Thoracic aorta (tissue), 2 donors: ENCODE measurements at places on chromosomes 1 and 21.

DNA sequence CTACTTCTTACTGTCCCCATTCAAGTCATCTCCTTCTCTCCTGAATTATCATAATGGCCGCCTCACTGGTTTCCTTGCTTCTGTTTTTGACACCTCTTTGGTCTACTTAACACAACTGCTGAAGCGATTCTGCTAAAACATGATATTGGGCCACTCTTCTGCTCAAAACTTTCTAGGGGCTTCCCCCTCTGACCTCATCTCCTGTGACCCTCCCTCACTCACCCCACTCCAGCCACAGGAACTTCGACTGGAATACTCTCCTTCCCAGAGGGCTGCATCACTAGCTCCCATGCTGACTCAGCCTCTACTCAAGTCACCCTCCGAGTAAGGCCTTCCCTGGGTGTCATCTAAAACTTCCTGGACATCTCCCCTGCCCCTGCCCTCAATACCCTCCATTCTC is 35.7 kb downstream of the NRIP1 start:
- no peak for DNase-seq

- DNase-seq, result no peak
Observed at GRCh38 chr1:222927031-222927430, 112.2 kb downstream of the DISP1 start.

DNA sequence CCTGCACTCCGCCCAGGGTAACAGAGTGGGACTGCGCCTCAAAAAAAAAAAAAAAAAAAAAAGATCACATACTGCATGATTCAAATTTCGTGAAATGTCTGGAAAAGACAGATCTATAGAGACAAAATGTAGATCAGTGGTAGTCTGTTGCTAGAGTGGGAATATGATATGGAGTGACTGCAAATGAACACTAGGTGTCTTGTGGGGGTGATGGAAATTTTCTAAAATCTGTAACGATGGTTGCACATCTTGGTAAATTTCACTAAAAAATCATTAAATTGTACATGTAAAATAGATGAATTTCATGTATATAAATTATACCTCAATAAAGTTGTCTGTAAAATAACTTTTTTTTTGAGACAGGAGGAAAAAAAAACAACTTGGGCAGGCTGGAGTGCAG is 5.5 kb downstream of the AIDA start:
- DNase-seq, result no peak

DNA sequence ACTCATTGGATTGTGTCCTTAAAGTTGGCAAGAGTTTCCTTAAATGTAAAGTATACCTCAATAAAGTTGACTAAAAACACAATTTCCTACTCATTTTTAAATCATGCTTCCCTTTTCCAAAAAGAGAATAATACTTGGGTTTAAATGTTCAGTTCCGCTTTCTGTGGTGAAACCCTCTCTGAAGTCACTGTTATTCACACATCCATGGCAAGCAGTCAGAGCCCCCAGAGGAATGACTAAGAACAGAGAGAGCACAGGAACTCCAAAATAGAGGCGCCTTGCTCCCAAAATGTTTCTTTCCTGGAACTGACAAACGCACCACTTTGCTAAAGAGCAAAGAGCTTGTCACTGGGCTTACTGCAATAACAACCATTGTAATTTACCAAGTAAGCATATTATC is 142.5 kb downstream of the TIAM1 start:
- peak; percentile 29 for DNase-seq

- DNase-seq, result no peak
Observed at GRCh38 chr1:52551507-52552235, 1.2 kb downstream of the TUT4 start.

- no peak for DNase-seq
Observed at GRCh38 chr1:178126261-178126660, 32.4 kb downstream of the RASAL2 start.

DNA sequence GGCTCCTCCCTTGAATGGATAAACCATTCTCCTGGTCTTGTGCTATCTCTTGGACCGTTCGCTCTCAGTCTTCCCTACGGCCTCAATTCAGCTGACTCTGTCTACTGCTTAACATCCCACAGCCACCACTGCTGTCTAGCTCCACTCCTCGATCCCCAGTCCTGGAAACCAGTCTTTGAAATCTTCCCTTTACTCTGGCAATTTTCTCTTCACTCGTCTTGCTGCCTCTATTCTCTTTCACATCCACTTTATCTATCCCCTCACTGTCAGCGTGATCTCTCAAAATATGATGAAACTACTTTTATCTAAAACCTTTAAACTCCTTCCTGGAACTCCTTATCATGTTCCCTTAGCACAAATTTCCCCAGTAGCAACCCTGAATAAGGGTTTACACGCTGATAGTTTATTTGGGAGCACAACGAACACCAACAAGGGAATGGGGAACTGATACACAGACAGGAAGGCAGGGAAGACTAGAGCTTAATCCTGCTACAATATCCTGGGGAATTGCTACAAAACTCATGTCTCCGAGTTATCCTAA is 131.6 kb upstream of the SAMSN1 start:
- DNase-seq, result no peak

GRCh38 chr1:88528792-88529191 is 155.3 kb upstream of the PKN2 start:
- no peak for DNase-seq

DNA sequence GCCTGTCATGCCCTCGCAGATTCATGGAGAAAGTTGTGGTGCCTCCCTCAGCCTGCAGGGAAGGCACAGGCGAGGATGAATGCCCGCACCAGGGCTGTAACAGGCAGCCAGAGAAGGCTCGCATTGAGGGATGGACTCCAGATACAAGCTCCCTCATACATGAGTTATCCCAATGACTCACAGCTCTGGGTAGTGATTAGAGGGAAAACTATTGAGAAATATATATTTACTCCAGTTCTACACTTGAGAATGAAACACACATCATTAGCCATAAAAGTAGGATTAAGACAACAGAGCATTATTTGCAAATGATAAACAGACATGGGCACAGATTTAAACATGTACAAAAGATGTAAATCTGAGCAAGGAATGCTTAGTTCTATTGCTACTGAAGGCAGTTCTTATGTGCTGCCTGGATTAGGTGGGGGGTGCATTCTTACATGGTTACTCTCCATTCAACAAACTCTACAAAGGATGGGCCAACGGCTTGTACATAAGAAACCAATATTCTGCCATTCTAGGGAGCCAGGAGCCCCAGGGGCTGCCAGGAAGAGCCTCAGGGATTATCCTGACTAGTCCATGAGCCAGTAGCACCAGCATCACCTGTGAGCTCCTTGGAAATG is 97.9 kb downstream of the CSMD2 start:
- no peak for DNase-seq

GRCh38 chr1:204438628-204439027 is 27.0 kb upstream of the PPP1R15B start:
- DNase-seq, result peak; percentile 71

- no peak for DNase-seq
Observed at GRCh38 chr1:4408380-4408779, 246.0 kb upstream of the AJAP1 start.

DNA sequence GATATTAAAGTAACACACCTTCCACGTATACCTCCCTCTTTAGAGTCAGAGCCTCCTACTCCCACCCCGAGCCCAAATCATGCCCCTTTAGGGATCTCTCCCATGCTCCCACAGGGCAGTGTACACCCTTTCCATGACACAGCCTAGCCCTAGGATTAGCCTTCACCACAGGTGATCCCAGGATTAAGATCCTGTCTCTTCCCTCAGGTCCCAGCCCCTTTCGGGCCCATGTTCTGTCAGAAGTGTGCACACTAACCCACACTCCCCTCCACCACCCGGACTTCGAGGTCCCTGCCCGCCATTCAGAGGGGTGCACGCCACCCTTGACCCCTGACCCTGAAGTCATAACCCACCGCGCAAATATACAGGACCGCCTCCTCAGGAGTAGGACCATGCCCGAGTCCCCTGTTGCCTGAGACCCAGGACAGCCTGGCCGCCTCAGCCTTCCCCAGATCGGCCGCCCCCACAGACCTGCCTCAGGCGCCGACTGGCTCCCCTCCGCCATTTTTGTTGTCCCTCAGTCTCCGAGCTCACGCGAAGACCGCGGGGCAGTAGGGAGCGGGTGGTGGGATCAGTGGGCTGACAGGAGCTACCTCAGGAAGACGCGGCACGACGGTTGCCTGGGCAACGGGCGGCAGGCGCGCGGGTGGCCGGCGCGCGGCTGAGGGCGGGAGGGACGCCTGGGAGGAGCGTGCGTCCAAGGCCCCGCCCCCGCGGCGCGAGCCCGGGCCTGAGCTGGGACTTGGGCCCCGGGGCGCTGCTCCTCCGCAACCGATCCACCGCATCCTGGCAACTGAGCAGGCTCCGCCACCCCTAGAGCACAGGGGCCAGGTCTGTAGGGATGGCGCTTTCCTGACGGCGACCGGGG is at the start of gene AGBL4:
AGBL4 (minus strand) TSS at position 663 of the 868 bp plus-strand sequence.
- DNase-seq, result no peak

- DNase-seq, result no peak
Observed at GRCh38 chr1:119275145-119276134, 93.1 kb upstream of the HAO2 start.

- DNase-seq, result no peak
Observed at GRCh38 chr1:167446966-167447365, 71.4 kb downstream of the CD247 start.

GRCh38 chr1:211928290-211928801 is 97.8 kb upstream of the LPGAT1 start:
- no peak for DNase-seq

DNA sequence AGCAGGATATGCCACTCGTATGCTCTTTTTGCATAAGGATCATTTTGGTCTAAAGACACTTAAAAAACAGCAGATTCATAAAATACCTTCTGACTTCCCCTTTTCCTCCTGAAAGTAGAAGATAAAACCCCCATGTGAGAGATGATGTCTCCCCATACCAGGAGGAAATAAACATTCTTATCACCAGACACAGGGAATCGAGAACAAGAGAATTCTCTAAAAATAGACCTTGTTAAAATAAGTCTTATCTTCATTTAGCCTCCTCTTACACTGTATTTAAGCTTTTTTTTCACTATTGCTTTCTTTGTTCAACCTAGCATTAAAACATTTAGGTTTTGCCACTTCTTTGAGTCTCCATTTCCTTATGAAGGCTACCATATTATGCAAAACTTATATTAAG is 709.3 kb downstream of the KCNT2 start:
- DNase-seq, result no peak

DNA sequence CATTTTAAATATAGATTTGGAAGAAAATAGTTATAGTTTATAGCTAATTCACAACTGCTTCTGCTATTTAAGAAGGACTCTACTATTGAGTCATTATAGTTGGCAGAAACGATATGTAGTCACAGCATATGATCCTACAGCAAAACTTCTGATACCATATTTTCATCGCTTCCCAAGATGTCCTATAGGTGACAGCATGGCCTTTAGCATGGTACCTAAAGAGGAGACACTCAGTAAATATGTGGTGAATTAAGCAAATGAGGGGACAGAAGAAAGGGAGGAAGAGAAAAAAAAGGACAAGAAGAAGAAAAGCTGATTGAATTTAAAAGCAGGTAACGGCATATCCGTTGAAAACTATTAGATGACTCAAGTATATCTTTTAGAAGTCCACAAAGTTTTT is 77.2 kb downstream of the PTGER3 start:
- no peak for DNase-seq

GRCh38 chr1:38563942-38564735 is 295.4 kb downstream of the RRAGC start:
- DNase-seq, result no peak

- no peak for DNase-seq
Observed at GRCh38 chr1:34365295-34365694, 188.6 kb downstream of the C1orf94 start.

DNA sequence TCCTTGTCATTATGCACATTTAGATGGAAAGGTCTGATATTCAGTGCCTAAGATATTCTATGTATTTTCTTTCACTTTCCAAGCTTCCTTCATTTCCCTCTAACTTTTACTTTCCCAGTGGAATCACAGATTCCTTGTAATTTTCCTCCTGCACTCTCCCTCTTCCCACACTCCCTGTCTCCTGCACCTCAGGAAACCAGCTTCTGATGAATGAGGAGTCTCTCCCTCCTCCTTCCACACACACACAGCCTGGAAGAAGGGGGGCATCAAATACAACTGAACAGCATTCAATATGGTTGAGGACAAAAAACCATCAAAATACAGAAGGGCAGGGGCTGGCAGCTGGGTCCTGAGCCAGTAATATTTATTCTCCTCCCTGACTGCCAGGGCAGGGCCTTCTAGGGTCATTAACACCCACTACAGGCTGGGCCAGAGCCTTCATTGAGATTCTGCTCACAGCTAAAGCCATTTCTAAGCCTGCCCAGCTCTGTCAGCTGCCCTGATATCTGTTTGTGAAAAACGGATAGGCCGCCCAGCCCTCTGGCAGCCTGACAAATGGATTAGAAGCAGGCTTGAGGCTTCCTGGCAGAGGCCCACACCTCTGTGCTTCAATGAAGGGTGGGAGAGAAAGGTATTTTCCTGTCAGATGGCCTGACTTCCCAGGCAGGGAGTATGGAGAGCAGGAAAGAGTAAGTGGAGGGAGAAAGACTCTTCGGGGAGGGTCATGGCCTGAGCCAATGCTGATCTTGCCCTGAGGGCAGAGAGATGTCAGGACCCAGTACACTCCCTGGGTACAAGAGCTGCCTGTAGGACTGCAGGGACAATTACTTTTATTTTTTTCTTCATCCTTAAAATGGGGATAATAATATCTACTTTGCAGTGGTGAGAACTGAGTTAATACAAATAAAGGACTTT is 138.9 kb upstream of the SPATA6 start:
- DNase-seq, result no peak
